Head of caudate nucleus (tissue), 42 donors: ENCODE measurements at places on chromosomes 3 and 15.

- DNase-seq = no peak
Measured at GRCh38 chr3:188915127-188915526, 256.6 kb upstream of the TPRG1 start.

- no peak for DNase-seq
Measured at GRCh38 chr3:18666655-18667054, 241.5 kb upstream of the SATB1 start.

DNA sequence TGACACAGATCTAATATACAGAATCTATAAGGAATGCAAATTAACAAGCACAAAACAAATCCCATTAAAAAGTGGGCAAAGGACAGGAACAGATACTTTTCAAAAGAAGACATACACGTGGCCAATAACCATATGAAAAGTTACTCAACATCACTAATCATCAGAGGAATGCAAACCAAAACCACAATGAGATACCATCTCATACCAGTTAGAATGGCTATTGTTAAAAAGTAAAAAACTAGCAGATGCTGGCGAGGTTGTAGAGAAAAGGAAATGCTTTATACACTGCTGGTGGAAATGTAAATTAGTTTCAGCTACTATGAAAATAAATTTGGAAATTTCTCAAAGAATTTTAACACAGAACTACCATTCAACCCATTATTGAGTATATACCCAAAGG is 50.7 kb downstream of the ADAMTS17 start:
- DNase-seq = no peak

DNA sequence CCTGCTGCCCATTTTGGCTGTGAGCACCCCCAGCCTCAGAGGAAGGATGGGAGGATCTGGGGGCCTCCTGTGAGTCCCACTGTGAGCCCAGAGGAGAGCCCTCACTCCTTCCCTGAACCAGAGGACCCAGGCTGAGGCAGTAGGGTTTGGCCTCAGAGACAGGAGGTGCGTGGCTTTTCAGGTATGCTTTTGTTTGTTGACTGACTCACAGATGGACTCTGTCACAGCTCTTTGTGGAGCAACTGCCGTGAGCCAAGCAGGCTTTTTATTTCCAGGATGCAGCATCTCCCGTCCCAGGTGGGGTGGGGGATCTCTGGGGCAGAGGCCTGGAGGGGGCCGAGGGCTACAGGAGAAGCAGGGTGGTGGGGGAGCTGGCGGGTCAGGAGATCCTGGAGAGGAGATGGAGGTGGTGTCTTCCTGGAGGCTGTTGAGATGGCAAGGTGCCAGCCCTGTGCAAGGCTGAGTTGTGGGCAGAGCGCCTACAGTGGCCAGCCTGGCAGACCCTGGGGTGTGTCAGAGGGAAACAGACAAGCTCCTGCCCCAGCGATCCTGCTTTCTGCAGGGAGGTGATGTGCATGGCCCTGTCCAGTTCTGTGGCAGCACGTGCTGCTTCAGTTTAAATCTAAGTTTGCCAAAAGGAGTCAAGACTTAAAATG is 24.0 kb downstream of the PLXNA1 start:
- DNase-seq = no peak

DNA sequence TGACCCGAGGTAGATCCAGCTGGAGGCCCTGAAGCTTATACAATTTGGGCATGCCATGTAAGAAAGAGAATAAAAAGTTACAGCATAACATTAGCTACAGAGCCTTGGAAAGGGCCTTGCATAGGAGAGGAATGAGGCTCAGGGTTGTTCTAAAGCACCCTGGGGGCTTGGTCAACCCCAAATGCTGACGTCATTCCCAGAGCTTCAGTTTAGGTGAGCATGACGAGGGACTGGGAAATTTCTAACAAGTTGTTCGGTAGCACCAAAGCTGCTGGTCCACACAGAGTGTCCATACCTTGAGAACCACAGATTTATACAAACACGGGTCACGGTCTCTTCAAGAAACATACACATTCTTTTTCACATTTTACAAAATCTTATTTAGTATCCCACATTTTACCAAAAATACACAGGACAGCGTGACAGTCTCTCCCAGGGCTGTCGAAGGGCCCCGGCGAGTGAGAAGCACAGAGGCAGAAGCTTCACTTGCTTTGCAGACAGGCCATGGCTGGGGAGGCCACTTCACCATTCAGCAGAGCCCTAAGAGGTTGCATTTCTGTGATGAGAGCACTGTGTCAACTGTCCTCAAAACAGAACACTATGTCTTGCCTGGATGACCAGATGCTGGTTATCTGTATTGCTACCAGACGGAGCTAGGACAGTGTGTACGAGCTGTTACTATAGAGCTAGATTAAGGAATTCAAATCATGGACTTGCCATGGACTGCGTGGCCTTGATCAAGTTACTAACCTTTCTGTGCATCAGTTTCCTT is 68.2 kb upstream of the ARRDC4 start:
- no peak for DNase-seq

DNA sequence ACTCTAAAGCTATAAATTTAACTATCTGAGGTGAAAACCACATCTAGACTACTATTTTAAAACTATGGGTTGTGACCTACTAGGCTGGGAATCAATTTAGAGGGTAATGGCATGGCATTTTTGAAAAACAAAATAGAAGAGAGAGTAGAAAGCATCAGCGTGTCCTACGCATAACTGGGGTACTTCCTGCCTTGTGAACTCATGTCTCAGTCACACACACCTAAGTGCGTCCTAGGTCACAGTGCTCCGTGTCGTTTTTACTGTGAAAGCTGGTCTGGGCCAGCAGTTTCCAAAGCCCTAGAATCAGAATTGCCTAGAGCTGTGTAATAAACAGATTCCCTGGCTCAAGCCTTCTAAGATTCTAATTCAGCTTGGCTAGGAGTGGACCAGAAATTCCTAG is 32.3 kb downstream of the RFT1 start:
- DNase-seq = no peak

GRCh38 chr15:98216166-98216565 is 255.7 kb downstream of the ARRDC4 start:
- DNase-seq = no peak

DNA sequence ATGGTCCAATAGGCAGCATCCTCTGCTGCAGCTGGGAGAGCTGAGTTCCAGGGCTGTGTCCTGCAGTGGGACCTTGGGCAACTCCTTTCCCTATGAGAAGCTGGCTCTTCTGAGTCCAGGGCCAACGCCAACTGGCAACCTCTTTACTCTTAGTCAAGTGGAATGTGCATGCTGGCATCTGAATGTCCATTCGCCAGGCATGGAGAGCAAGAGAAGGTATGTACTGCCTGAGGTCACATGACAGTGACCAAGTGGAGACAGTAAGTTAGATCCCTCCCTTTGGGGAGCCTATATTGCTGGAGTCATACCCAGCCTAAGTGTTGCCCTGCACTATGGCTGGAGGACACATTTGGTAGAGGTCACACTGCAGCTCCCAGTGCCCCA is 12.1 kb downstream of the HEMK1 start:
- DNase-seq = no peak

GRCh38 chr3:157428853-157429252 is 7.8 kb upstream of the PTX3 start:
- no peak for DNase-seq

- DNase-seq = no peak
Measured at GRCh38 chr3:114831861-114832260, 315.2 kb downstream of the ZBTB20 start.

- DNase-seq = no peak
Measured at GRCh38 chr15:45645026-45645980, 10.5 kb downstream of the SQOR start.

GRCh38 chr3:58308728-58309127 is 2.4 kb downstream of the HTD2 start:
- DNase-seq = peak; percentile 28

DNA sequence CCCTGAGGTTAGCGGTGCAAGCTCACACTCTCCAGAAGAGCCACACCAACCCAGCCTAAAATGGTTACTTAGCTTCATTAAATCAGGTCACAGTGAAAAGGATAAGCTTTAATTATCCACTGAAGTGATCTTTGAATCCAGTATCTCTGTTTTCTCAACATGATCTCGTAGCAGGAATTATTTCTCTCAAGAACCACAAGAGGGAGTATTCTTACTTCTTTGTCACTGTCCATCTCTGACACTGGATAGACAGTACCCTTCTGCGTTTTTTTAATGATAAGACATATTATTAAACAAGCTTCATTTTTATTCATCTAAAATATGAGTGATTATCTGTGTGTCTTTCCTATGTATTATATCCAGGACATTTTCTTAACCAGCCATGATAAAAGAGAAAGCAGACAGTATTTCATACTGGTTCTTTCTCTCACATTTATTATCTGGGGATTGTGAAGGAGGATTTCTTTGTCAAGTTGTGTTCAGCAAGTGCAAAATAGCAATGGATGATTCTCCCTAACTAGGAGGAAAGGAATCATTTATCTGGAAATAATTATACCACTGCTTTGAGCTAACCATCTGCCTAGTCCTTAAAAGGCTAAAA is 105.4 kb upstream of the CCDC54 start:
- no peak for DNase-seq

DNA sequence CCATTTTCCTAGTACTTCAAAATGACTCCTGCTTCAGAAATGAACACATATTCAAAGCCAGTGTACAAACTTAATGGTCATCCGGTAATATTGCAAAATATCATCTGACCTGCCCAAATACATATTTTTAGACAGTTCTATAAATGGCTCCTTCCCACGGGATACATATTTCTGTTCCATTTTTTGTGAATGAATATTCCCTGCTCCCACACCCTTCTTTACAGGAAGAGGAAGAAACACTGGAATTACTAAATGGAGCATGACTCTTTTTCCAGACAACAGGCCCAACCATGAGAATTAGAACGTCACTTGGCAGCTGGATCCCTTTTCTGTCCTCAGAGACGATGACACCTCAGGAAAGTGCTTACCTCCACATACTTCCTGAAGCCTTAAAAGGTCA is 38.0 kb upstream of the CBLB start:
- DNase-seq = no peak

DNA sequence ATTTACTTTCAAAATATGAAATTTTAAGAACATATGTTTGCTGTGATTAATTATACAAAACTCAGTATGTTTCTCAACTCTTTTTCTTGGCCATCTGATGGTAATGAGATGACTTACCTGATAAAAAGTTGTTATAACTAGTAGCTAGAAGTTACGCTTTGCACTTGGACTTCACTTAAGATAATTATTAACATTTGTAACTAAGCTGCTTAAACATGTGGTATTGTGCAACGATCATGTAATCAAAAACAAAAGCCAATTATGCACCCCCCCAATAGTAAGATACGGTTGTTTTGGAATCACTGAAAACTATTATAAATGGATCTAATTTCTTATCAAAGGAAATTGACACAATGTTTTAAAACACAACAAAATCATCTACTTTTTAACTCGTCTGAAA is 342.9 kb downstream of the CNTN3 start:
- DNase-seq = no peak

- DNase-seq = no peak
Measured at GRCh38 chr3:50161320-50161719, 6.2 kb downstream of the SEMA3F start.

GRCh38 chr3:51350751-51351150 is 34.3 kb upstream of the MANF start:
- DNase-seq = peak; percentile 59
